ENCODE measurements at places on chromosomes 4 and X. TPM values are rescaled to one million over a fixed set of nuclear protein-coding genes. Genes with fewer than 3 reads are reported as not detected.

The TMEM271 gene
- total RNA-seq, result not detected

The FAM9C gene
- not detected for total RNA-seq

The CT45A1 gene
- total RNA-seq, result not detected

The CPZ gene
- 0.15 TPM for total RNA-seq

The ANXA10 gene
- not detected for total RNA-seq

The ASB12 gene
- total RNA-seq, result not detected
